Hematopoietic multipotent progenitor cell (in vitro differentiated cells): ENCODE measurements at places on chromosomes 6 and 20.

DNA sequence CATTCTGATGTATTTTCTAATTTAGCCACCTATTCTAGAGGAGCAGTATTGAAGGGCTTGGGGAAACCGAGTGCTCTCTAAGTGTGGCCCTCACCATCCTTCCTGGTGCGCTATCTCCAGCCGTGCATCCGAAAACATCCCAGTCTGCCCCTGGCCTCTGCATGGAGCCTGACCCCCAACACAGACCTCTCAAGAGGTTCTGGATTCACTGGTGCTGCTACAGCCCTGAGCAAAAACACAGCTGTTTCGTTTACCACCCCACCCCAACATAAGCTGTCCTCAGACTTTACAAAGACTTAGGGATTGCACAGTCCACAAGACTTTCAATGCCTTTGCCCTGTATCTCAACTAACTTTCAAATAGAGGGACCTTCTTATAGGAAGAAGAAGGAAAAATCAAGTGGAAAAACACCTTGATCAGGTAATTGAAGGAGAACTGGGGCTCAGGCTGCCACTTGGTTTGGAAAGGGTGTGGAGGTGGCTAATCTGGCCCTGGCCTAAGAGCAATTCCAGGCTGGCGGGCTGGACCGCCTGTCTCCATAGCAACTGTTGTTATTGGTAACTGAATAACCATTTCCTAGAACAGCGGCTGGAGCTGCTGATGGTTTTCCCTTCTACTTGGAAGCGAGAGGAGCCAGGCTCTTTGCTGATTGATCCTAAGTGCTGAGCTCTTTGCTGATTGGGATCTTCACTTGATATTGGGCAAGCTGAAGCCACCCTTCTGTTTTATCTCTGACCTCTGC, 90.2 kb upstream of the TOX2 start:
- DNase-seq, result no peak

- DNase-seq, result peak; percentile 29
These were observed 1.8 kb downstream of the RALGAPA2 start for GRCh38 chr20:20710443-20711315.

DNA sequence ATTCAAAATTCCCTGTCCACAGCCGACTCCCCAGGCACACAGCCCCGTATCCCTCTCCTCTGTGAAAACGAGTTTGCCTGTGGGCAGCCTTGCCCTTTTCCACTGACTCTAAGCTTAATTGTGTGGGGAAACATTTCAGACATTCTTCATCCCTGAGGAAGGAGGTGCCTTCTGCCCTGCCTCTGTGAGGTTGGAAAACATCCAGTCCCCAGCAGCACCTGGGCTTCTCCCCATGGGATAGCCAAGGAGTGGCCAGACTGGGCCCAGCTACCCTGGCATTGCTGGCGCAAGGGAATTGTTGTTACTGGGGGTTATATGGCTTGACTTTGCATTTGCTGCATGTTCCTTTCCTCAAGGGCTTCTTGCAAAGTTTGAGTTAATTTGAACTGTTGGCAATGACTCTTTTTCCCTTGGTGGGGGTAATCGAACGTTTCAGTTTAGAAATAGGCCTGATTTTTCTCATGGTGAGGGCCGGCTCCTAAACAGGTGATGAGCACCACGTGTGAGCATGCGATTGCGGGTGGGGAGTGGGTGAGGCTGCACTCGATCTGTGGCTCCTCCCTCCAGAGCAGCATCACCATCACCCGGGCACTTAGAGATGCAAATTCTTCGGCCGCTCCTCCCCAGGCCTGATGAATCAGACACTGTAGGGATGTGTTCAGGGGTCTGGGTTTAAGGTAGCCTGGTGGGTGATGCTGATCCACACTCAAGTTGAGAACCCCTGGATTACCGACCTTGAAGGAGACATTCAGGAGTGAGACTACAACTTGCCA, 29.9 kb downstream of the GABRR2 start:
- DNase-seq, result no peak

DNA sequence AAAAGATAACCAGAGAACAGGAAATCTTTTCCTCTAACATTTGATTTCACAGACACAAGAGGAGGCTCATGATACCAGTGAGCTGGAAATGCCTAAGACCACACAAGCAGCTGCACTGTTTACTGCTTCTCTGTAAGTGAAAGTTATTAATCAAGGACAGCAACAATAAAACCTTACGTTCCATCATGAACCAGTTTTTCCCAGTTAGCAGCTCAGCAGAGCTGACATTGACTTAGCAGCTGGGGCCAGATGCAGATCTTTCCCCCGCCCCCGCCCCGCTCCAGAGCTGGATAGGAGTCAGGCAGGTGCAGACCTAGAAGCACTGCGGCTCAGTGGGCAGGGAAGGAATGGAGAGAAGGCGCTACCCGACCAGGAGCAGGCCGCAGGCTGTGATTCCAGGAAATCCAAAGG, 275.2 kb downstream of the GMDS start:
- DNase-seq, result no peak

DNA sequence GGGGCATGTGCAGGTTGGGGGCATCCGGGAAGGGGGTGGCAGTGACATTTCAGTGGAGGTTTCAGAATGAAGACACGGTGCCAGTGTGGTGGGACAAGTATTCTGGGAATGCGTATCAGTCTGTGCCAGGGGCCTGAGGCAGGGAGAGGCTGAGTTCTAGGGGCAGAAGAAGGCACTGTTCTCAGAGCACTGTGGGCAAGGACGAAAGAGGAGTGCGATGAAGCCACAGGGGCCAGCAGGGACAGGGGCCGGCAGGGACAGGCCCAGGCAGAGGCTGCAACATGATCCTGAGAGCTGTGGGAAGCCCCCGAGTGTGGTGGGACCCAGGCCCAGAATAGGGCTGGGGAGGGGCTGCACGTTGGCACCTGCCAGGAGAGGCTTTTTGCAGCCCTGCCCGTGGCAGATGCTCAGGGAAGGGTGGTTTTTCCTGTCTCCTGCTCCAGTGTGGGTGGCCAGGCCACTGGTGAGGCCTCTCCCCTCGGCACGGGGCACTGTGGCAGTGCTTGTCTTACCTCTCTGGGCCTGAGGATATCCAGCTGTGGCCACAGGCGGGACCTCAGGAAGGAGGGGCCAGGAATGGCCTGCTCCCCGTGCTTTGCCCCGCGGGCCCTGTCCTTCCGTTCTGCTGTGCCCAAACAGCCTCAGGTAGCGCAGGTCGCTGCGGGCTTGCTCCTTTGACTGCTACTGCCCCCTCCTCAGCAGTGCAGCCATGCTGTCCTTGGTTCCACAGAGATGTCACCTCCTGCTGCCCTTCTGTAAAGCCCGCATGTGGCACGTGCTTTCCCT, 10.0 kb downstream of the ENTPD6 start:
- DNase-seq, result no peak

DNA sequence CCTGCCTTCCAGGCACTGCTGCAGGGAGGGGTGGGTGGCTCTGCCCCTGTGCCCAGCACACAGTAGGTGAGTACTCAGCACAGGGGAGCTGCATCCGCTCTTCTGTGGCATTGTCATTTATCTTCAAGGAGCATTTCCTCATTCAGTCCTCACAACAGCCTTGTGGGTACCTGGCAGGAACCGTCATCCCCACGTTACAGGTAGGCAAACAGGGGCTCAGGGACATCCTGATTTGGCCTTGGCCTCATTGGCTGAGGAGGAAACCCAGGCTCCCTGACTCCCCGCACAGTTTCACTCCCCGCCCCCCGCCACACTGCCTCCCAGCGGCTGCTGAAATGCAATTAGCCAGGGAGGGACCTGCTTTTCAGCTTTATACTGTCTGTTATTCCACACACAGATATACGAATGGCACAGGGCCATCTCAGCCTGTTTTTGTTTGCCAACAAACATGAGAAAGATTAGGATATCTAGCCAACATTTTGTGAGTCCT, 24.2 kb upstream of the PNPLA1 start:
- no peak for DNase-seq

GRCh38 chr6:2186516-2186915, 58.9 kb downstream of the GMDS start:
- no peak for DNase-seq

GRCh38 chr20:37596890-37597536, 69.3 kb upstream of the BLCAP start:
- DNase-seq, result no peak

- no peak for DNase-seq
These were observed 47.4 kb downstream of the SLC35B3 start for GRCh38 chr6:8387942-8388437.

GRCh38 chr6:89467437-89467836, 34.5 kb downstream of the ANKRD6 start:
- DNase-seq, result no peak

DNA sequence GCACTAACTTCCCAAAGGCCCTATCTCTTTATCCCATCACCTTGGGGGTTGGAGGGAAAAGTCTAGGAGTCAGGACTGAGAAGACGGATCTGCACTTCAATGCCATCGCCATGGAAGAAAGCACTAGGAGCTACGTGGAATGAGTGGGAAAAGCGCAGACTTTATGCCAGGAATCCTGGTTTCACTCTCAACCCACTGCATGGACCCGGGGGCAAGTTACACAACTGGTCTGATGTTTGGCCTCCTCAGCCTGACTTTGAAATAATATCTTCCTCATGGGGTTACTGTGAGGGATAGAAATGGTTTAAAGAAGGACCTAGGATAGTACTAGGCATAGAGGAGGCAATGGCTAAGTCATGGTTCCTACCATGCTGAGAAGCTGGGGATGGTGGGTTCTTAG, 13.5 kb upstream of the PSMG4 start:
- DNase-seq, result no peak

DNA sequence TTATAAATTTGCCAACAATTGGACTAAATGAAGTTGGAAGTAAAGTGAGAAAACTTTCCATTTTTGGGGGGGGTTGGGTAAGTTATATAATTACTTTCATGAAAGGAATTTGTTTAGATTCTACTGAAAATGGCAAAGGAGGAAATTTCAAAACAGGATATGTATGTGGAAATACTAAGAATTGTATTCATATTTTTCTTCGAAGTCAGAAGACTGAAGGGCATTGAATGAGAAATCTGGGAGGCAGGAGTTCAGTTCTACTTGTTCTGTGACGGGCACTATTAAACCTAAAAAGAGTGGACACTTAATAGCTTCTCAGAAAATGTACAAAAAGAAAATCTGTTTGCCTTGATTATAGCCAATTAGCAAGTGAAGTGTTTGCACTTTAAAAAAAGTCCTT, 114.7 kb downstream of the PRIM2 start:
- DNase-seq, result no peak

DNA sequence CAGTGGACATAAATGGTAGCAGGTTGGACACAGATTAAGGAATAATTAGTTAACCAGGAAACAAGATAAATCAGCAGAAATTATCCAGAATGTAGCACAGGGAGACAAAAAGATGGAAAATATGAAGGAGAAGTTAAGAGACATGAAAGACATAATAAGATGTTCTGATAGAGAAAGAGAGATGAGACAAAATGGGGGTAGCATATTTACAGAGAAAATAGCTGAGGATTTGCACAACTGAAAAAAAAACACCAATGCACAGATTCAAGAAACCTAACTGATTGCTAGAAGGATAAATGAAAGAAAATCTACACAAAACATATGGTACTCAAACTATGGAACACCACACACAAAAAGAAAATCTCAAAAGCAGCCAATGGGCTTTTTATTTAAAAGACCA, 34.6 kb upstream of the TBC1D22B start:
- DNase-seq, result no peak

DNA sequence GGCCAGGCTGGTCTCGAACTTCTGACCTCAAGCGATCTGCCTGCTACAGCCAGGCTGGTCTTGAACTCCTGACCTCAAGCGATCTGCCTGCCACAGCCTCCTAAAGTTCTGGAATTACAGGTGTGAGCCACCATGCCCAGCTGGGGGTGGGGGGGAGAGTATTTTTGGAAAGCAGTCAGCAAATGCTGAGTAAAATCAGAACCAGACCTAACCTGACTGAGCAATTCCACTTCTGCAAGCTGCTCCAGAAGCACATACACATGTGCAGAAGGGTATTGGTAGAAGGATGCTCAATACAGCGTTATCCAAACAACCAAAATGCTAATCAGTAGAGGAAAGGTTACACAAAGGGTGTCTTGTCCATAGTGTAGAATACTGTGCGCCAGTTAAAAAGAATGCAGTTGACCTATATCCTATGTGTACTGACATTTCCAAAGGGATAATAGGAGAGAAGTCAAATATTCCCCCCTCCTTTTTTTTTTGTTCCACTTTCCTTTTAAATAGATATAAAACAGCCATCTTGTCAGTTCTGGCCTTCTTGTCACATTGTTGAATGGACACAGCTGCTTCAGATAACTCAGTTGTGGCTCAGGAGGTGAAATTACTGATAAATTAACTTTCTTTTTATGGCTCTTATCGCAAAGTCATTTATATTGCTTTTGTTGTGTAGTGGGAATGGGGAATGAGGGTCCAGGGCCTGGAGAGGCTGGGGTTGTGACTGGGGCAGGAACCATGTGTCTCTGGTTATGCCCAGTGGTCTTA, 74.6 kb downstream of the DTD1 start:
- DNase-seq, result no peak

DNA sequence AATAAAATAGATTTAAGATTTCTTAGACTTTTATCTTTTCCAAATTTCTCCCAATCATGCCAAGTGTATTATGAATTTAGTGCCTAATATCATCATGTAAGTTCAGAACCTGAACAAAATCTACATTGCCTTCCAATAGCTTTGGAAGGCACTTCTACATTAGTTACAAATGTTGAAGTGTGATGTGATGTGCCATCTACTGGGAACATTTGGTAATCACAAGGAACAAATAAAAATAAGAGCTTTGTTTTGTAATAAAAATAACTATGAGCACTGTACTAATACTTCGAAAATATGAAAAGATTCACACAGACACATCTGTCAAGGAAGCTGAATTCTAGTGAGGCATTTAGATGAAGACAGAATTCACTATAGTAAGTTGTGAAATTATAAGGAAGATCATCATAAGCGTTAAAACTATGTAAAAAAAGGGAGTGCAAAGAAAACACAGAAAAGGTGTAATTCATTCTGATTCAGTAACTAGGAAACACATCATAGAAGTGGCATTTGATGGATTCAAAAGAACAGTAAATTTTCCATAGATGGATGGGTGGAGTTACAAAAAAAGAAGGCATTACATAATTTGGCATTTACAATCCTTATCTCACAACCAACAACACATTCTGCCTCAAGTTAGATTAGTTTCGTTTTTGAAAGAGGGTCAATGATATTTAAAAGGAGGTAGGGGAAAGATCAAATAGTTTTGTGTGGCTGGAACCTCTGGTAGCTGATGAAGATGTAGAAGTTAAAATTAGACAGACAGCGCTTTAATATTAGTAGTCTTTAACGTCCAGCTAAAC, 161.0 kb downstream of the ASCC3 start:
- peak; percentile 56 for DNase-seq

GRCh38 chr6:98824902-98825599, 9.3 kb upstream of the POU3F2 start:
- peak; percentile 3 for DNase-seq

DNA sequence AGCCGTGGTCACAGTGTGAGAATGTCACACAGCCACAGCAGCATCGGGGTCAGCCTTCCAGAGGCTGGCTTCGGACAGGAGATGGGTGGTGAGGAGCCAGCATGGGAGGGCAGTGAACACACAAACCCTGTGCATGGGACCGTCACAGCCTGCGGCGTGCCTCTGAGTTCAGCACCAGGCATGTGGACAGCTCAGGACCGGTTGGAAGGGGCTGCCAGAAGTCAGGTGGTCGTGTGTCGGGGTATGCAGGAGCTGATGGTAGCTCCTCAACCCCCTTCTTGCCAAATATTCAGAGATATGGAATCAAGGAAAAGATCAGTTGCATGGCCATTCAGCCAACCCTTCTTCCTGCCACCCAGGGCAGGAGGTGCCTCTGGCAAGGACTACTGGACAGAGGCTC, 28.2 kb downstream of the MYT1 start:
- DNase-seq, result no peak

- DNase-seq, result no peak
These were observed 34.9 kb upstream of the TNFAIP3 start for GRCh38 chr6:137832110-137832509.
